ENCODE measurements at places on chromosomes 3 and 15.
A peak's percentile ranks its signal among the peaks of the same experiment; 100 is the strongest.

DNA sequence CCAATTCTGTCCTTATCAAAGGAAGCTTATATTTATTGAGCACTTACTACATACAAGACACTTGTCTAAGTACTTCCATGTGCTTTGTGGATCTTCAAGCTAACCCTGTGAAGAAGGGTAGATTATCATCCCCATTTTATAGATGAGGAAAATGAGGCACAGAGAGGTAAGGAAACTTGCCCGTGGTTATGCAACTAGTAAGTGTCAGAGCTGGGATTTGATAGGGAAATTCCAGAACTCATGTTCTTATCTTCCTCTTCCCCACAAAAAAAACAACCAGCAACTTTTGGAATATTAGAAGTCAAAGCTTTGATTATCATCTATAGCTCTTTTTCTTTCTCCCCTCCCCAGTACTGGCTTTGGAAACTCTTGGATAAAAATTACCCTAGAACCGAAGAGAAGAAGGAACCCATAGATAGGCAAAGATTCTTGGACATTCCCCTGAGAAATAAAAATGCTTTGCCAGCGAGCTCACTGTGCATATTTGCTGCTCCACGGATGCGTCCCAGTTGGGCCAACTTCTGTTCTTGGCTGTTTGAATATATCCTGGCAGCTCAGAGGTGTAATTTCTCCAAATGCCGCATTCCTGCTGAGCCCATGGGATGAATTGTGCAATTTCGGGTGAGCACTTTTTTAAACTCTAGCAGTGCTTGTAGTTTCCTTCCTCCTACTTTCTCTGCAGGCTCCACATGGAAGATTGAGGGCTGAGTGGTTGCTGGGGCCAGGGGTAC lies 591.5 kb upstream of the CFAP20DC start:
- no peaks in the 10 kb centered on the region for H3K27me3 ChIP-seq
- no peak for DNase-seq
- H3K36me3 ChIP-seq = no peaks in the 10 kb centered on the region
- H3K4me1 ChIP-seq = no peaks in the 10 kb centered on the region
- no peak overlapping the region for H3K27ac ChIP-seq

GRCh38 chr15:101201411-101202174 lies 50.3 kb downstream of the CHSY1 start:
- no peaks in the 10 kb centered on the region for H3K36me3 ChIP-seq
- H3K27me3 ChIP-seq = no peaks in the 10 kb centered on the region
- H3K27ac ChIP-seq = peak overlapping the region; percentile 60

- H3K36me3 ChIP-seq = no peaks in the 10 kb centered on the region
- H3K27me3 ChIP-seq = no peaks in the 10 kb centered on the region
- H3K4me3 ChIP-seq = no peak overlapping the region
- no peak overlapping the region for H3K27ac ChIP-seq
- H3K4me1 ChIP-seq = no peaks in the 10 kb centered on the region
These were observed 11.3 kb downstream of the CORO2B start for GRCh38 chr15:68589783-68590710.

DNA sequence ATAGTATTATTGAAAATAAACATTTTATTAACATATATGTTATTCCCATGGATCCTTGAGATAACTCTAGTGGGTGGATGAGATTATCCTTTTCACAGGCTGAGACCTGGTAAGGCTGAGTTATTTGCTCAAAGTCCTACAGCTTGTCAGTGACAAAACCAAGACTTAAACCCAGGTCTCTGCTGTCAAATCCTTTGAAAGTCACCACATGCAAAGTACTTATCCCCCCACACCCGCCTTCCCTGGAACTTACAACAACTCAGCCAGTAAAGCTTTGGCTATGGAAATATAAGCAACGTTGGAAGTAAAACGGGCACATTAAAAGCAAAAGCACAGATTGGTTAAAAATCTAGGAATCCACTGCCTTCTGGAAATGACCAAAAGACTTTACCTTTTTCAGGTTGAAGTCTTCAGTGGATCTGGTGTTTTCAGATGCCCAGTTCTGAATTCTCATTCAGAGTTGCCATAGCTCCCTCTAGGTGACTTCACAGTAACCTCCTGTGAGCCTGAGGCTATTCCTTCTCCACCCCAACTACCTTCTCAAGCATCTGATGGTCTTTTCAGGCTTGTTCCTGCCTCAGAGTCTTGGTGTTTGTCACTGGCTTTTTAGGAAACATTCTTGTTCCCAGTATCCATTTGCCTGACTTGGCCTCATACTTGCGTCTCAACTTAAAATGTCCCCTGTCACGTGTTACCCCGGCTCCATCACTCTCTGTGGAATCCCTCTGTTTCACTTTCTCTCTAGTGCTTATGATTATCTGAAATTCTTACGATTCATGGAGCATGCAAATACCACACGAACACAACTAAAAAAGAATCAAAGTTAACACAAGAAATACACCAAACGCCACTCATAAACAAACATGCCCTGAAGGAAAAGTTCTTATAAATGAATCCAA lies 131.2 kb downstream of the MAGI1 start:
- no peak overlapping the region for H3K27ac ChIP-seq
- no peaks in the 10 kb centered on the region for H3K36me3 ChIP-seq
- no peaks in the 10 kb centered on the region for H3K27me3 ChIP-seq
- H3K4me3 ChIP-seq = no peak overlapping the region

GRCh38 chr15:39204031-39204430 lies 376.8 kb upstream of the THBS1 start:
- H3K4me3 ChIP-seq = no peak overlapping the region
- H3K27me3 ChIP-seq = no peaks in the 10 kb centered on the region
- H3K36me3 ChIP-seq = no peaks in the 10 kb centered on the region
- DNase-seq = no peak
- H3K27ac ChIP-seq = no peak overlapping the region

- no peak for DNase-seq
- no peaks in the 10 kb centered on the region for H3K27me3 ChIP-seq
- H3K4me3 ChIP-seq = no peak overlapping the region
- no peak overlapping the region for H3K27ac ChIP-seq
These were observed 96.2 kb downstream of the UBE3A start for GRCh38 chr15:25342629-25343028.

- no peaks in the 10 kb centered on the region for H3K36me3 ChIP-seq
- no peak for DNase-seq
- peak overlapping the region; percentile 98 for H3K27ac ChIP-seq
- H3K4me1 ChIP-seq = peaks cover 40% of the 10 kb centered on the region
- no peaks in the 10 kb centered on the region for H3K27me3 ChIP-seq
These were observed 1.0 kb downstream of the ANP32A start for GRCh38 chr15:68819495-68820294.

DNA sequence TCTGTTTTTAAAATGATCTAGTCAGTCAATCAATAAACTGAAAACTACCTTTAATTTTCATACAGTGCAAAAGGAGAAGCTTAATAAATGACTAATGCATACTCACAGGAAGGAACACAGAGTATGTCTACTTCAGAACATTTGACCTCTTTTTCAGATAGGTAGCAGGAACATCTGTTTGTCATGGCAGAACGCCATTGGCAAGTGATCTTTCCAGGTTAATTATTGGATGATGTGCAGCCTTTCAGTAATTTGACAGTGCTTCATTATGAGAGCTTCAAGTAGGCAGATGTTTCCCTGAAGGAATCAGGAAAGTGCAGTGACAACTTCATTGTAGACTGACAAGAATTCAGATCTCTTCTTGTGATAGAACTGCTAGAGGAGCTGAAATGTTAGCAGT lies 325.0 kb downstream of the OTOL1 start:
- H3K27ac ChIP-seq = no peak overlapping the region
- no peaks in the 10 kb centered on the region for H3K27me3 ChIP-seq
- no peak for DNase-seq
- no peaks in the 10 kb centered on the region for H3K36me3 ChIP-seq
- no peaks in the 10 kb centered on the region for H3K4me1 ChIP-seq

GRCh38 chr3:197430934-197431333 lies 124.8 kb downstream of the BDH1 start:
- H3K4me3 ChIP-seq = no peak overlapping the region
- no peaks in the 10 kb centered on the region for H3K27me3 ChIP-seq

DNA sequence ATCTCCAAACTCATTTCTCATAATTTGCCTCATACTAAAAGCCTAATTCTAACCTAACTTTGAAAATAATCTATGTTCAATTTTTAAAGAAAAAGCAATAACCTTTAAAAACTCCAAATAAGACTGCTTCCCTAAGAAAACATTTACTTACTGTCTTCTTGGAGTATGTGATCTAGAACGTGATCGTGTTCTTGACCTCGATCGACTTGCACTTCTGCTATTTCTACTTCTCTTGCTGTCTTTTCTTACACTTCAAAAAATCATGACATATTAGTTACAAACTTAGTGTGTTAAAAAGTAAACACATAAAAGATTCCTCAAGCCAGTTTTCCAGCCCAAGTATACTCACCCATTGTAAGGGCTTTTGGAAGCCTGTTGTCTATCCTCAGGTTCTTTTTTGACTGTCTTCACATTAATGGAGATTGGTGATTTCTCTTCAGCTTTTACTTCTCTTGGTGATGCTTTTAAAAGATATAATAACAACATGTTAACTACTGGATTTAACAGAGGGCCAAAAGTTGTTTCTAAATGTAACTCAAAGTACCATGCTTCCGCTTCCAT lies 10.7 kb downstream of the CCNL1 start:
- no peak overlapping the region for H3K4me3 ChIP-seq
- peaks cover 33% of the 10 kb centered on the region for H3K4me1 ChIP-seq

DNA sequence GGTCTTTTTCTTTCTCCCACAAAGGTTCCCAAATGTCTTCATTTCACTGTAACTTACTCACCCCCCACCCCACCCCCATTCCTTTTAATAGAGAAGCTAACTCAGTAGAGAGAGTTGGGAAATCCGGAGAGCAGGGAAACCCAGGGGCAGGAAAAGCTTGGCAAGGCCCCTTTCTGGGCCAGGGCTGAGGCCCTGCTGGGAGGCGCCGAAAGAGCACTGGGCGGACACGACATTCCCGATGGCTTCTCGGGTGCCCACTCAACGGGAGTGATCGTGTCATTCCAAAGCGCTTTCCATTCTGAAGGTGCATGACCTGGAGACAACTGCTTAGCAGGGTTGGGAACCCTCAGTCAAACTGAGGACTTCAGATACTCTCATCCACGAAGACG lies 1.6 kb upstream of the DALRD3 start:
- no peaks in the 10 kb centered on the region for H3K27me3 ChIP-seq
- peaks cover 40% of the 10 kb centered on the region for H3K36me3 ChIP-seq
- peak overlapping the region; percentile 91 for H3K4me3 ChIP-seq
- peak overlapping the region; percentile 100 for H3K27ac ChIP-seq

DNA sequence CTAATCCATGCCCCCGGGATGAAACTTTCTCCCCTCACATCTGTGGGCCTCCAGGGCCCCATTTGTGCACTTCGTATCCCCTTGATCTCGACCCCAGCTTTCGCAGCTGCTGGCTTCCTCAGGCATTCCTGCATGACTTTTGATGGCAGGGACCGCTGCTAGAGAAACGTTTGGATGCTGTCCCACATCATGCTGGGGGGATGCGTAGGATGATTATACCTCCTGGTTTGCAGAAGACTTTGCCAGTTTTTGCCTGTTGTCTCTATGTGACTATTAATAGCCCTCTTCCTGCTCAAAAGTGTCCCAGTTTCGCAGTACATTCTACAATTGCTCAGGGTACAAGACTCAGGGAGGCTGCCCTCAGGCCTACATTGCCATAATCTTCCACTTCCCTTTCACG lies 10.4 kb upstream of the KCNAB1 start:
- no peak overlapping the region for H3K27ac ChIP-seq
- H3K27me3 ChIP-seq = no peaks in the 10 kb centered on the region
- no peak overlapping the region for H3K4me3 ChIP-seq
- no peaks in the 10 kb centered on the region for H3K4me1 ChIP-seq
- DNase-seq = no peak
- H3K36me3 ChIP-seq = no peaks in the 10 kb centered on the region

GRCh38 chr15:70342554-70343548 lies 245.1 kb upstream of the TLE3 start:
- H3K27me3 ChIP-seq = no peaks in the 10 kb centered on the region
- no peak overlapping the region for H3K27ac ChIP-seq
- DNase-seq = no peak
- H3K36me3 ChIP-seq = no peaks in the 10 kb centered on the region
- H3K4me3 ChIP-seq = no peak overlapping the region
- peaks cover 9% of the 10 kb centered on the region for H3K4me1 ChIP-seq

GRCh38 chr3:172544404-172544803 lies 21.2 kb upstream of the TNFSF10 start:
- H3K4me3 ChIP-seq = no peak overlapping the region
- no peak for DNase-seq
- H3K27me3 ChIP-seq = no peaks in the 10 kb centered on the region
- H3K4me1 ChIP-seq = no peaks in the 10 kb centered on the region

- H3K27ac ChIP-seq = peak overlapping the region; percentile 55
- H3K4me1 ChIP-seq = no peaks in the 10 kb centered on the region
- no peak for DNase-seq
- H3K36me3 ChIP-seq = no peaks in the 10 kb centered on the region
These were observed 36.5 kb downstream of the BOC start for GRCh38 chr3:113247675-113248458.

DNA sequence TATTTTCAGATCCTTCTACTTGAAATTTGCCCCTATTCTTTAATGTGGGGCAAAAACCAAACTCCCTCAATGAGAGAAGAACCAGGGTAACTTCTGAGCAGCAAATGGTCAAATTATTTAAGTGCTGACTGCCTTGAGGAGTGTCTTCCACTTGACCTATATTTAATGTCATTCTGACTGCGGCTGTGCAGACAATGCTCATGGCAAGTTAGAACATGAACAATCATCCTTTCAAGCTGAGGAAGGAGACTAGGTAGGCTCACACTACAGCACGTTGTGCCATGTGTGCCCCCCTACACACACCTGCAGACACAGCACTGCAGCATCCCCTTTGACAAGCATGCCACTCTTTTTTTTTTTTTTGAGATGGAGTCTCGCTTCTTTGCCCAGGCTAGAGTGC lies 98.2 kb downstream of the OSBPL10 start:
- no peak overlapping the region for H3K27ac ChIP-seq
- no peak overlapping the region for H3K4me3 ChIP-seq
- no peaks in the 10 kb centered on the region for H3K27me3 ChIP-seq
- no peaks in the 10 kb centered on the region for H3K4me1 ChIP-seq
- H3K36me3 ChIP-seq = no peaks in the 10 kb centered on the region

DNA sequence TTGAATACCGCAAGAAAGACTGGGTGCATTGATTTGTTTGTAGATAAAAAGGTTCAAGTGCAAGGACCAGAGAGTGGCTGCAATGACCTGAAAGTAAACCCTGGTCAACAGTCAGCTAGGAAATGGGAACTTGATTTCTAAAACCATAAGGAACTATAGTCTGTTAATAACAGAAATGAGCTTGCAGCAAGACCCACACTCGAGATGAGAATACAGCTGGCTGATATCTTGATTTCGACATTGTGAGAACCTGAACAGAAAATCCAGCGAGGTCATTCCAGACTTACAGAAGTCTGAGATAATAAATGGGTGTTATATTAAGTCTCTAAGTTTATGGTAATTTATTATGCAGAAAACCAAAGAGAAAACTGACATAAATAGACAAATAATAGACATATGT lies 177.3 kb downstream of the NFKBIZ start:
- no peaks in the 10 kb centered on the region for H3K36me3 ChIP-seq
- no peak overlapping the region for H3K27ac ChIP-seq
- H3K27me3 ChIP-seq = no peaks in the 10 kb centered on the region
- H3K4me3 ChIP-seq = no peak overlapping the region
- H3K4me1 ChIP-seq = no peaks in the 10 kb centered on the region
